ENCODE measurements at places on chromosomes 7 and 10.

DNA sequence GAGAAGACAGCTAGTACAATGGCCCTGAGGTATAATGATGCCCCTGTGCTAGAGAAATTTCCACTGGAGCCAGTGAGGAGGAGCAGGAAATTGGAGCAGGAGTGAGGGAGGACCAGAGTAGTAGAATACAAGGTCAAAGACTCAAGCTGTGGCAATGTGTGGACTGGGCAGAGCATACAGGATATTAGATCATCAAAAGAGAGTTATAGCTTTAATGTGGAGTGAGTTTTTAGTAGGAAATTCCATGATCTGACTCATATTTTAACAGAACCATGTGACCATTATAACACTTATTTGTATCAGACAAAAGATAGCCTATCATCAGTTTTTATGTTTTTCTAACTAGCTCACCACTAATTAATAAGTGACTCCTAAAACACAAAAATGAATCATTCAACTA, 154.1 kb downstream of the DGKB start:
- peak; percentile 55 for DNase-seq

DNA sequence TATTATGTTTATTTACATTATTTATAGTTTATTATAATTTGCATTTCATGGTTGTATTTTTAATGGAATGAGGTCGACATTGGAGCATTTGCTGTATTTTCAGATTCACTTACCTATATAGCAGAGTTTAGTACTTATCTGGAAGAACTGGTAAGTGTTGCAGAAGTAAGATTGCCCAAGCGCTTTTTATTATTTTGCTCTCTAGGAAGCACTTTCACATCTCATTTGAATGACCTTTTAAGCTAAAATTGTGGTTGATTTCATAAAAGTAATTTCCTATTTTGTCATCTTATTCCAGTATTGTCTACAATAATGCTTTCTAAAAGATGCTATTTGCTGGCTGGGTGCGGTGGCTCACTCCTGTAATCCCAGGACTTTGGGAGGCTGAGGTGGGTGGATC, 28.6 kb downstream of the SEC61A2 start:
- no peak for DNase-seq

DNA sequence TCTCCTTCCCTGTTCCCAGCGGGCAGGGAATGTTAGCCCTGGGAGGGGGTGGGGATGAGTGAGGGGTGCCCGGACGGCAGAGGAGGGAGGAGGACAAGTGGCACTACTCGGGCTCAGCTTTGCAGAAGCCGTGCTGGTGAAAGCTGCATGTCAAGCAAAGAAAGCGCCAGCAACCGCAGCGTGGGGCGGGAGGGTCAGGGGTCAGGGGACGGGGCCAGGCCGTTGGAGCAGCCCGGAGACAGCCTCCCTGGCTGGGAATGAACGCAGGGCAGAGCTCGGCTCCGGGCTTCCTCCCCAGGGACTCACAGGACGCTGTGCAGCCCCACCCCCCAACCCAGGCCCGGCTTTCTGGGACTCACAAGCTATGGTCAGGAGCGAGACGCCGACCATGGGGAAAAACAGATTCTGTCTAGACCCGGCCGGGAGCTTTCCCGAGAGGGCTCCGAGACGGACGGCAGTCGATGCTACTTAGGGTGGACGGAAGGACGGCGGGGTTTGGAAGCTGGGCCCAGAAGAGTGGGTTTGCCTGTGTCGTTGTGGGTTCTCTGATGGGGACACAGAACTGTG, 113.4 kb downstream of the VIPR2 start:
- no peak for DNase-seq

DNA sequence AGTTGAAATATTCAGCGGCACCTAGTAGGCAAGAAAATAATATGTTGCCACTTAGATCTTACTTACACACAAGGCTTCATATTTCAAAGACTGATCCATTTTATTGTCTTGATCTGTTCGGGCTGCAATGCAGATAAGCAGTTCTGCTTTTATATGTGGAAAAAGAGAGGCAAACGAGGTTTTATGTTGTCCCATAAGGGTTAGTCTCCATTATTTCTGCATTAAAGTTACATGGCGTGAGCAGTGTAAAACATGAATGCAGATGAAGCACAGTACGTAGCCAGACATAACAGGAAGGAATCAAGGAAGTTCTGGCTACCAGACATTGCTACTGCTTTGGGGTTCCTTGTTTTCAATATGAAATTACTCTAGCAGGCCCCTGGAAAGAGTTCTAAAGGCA, 224.8 kb downstream of the BBS9 start:
- no peak for DNase-seq

DNA sequence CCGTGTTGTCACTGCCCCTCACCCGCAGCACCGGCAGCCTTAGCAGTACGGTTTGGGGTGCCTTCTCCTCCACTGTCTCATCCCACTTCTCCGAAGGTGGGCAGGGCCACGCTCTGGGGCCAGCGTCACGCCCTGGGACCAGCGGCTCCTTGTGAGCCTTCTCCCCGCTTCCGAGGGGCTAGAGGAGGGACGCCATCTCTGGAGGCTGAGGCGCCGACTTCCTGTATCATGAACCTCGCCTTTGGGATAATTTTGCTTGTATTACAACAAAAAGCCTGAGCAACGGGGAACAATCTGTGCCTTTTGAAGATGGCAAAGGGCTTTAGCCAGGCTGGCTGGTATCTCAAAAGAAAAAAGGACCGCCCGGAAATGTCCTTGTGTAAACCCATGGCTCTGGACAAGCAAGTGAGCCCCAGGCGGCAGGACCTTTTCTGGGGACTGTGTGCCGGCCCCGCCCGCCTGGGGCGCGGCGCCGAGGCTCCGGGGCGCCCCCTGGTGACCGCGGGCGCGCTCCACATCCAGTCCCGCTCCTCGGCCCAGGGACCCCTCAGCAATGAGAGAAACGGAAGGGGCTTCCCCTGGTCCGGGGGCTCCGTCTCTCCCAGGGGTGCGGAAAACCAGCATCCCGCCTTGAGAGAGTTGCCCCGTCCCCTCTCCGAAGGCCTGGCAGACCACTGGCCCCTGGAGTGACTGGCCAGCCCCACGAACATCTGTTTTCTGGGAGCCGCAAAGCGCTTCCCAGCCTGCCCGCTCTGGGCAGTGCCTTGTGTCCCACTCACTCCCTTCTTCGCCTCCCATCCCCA, 3.8 kb downstream of the DEPP1 start:
- DNase-seq = peak; percentile 69

Measured in H54 (cell line).